ENCODE measurements at places on chromosomes 7 and 10.
A peak's percentile ranks its signal among the peaks of the same experiment; 100 is the strongest.

DNA sequence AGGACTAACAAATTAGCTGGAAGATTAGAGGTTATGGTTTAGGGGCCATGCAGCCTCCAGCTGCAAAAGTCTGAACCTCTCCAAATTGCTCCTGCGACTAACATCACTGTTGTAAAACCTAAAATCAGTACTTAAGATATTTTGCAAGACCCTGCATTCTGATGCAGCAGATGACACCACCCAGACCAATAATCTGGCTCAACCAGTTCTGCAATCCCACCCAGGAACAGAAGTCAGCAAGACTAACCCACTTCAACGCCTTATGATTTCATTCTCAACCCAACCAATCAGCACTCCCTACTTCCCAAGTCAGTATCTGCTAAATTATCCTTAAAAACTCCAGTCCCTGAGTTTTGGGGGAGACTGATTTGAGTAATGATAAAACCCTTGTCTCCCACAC lies 250.8 kb upstream of the MBL2 start:
- no peak for DNase-seq

GRCh38 chr7:25855854-25856782 lies 295.9 kb upstream of the NFE2L3 start:
- DNase-seq, result no peak

GRCh38 chr10:58918887-58919286 lies 257.6 kb upstream of the PHYHIPL start:
- DNase-seq, result no peak

- no peak for DNase-seq
Measured at GRCh38 chr7:96136600-96137239, 185.2 kb downstream of the SLC25A13 start.

- no peak for DNase-seq
Measured at GRCh38 chr10:126433351-126433750, 45.1 kb upstream of the ADAM12 start.

GRCh38 chr10:8035641-8036470 lies 18.6 kb upstream of the GATA3 start:
- no peak for DNase-seq

GRCh38 chr7:24619978-24620377 lies 46.7 kb downstream of the PALS2 start:
- DNase-seq, result no peak

- peak; percentile 75 for DNase-seq
Measured at GRCh38 chr7:73717991-73718405, 1.5 kb downstream of the STX1A start.

All from activated CD4-positive, alpha-beta T cell treated with anti-CD3 and anti-CD28 coated beads, Interleukin-2, amount 10 ng/mL, durations not matched to agents 7 days and 5 days (primary cell).